ENCODE measurements at places on chromosomes 1 and 21.

DNA sequence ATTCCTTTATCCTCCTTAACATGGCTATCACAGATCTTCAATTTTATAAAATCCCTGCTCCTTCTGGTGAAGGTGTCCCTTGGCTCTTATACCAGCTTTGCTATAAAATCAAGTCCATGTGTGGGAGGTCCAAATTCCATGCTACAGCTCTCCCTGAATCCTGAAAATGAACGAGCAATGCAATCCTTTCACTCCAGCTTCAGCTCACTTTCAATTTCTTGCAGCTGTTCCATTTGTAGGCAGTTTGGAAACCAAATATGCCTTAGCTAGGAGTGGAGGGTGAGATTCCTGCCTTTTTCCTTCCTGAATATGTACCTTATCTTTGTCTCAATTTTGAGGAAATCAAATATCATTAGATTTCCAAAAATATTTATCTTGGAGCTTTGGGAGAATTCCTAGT, 402.6 kb downstream of the TTLL7 start:
- no peak for DNase-seq

DNA sequence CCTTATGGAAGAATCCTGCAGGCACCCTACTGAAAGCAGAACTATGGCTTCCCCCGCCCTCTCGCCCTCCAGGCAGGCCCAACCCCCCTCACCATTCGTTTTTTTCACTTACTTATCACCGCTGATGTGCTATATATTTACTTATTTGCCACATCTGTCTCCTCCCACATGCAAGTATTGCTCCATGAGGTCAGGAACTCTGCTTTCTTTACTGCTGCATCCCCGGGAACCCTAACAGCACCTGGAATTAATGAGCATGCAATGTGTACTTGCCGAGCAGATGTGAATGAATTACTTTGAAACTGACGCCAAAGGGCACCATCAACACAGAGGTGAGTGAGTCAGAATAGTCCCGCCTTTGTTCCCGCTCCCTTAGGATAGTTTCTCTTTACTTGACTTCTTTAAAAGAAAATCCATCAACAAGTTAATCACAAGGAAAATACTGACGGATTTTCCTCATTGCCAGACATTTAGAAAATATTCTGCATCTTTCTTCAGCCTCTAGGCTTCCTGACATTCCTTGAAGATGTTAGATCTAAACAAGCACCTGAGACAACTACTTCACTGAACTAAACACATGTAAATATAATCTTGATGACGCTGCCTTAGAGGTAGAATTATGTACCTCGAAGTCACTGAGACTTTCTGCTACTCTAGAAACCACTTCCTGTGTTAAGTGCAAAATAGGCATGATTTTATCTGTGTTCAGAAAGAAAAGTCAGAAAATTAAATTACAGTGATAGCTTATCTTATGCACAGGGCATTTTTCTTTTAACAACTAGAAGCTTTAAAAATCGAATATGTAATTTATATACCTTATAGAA, 17.5 kb upstream of the RAB4A start:
- DNase-seq, result no peak

- DNase-seq, result no peak
Measured at GRCh38 chr1:88371436-88372023, 312.5 kb upstream of the PKN2 start.

GRCh38 chr1:20702416-20702815, 15.4 kb downstream of the KIF17 start:
- DNase-seq, result no peak

DNA sequence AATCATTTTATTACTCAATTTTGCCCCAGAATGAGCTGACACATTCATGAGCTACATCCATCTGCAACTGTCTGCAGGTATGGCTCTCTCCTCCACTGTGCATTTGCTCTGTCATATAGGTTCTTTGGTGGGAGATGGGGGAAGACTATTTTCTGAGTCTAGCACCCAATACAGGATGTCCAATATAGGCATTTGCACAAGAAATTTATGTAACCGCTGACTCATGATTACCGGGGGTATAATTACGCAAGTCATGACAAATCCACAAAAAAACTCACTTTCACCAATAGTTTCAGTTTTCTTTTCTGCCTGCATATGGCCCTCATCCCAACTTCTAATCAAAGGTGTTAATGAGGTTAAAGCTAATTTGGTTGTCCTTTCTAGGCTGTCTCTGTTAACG, 17.5 kb upstream of the VSIG8 start:
- no peak for DNase-seq

Data from GM12892 (cell line).